Vagina (tissue), 2 donors: ENCODE measurements at places on chromosomes 16 and 17. TPM values are rescaled to one million over a fixed set of nuclear protein-coding genes. Genes with fewer than 3 reads are reported as not detected.
A peak's percentile ranks its signal among the peaks of the same experiment; 100 is the strongest.

DNA sequence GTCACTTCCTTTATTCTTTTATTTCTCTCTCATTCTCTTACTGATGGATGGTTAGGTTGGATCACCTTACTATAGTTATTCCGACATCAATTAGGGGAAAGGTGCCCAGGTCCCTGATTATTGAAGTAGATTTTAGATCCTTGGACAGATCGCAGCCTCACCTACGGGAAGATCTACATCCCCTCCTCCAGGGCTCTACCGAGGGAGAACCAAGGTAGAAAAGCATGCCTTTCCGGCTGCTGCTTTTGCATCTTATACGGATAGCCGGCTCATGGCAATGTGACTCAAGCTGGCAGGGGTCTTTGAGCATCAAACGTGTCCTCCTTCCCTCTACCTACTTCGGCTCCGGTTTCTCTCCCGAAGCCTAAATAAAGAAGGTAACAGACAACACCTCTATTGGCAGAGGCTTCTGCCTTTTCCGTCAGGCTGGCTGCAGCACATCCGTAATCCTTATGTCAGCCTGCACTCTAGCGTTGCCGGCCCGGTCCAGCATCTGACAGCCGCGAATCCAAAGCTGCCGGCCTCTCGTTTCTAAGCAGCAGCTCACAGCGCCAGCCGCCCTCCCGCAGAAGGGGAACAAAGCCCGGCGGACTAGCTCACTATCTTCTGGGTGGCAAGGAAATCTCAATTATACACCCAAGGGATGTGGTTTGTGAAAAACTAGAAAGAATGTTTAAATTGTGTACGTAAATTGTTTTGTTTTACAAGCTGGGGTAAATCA, 46.9 kb downstream of the IRX6 start:
- peaks cover 21% of the 10 kb centered on the region for H3K4me1 ChIP-seq
- no peak overlapping the region for H3K27ac ChIP-seq
- DNase-seq, result no peak
- no peaks in the 10 kb centered on the region for H3K27me3 ChIP-seq
- no peak overlapping the region for H3K4me3 ChIP-seq

DNA sequence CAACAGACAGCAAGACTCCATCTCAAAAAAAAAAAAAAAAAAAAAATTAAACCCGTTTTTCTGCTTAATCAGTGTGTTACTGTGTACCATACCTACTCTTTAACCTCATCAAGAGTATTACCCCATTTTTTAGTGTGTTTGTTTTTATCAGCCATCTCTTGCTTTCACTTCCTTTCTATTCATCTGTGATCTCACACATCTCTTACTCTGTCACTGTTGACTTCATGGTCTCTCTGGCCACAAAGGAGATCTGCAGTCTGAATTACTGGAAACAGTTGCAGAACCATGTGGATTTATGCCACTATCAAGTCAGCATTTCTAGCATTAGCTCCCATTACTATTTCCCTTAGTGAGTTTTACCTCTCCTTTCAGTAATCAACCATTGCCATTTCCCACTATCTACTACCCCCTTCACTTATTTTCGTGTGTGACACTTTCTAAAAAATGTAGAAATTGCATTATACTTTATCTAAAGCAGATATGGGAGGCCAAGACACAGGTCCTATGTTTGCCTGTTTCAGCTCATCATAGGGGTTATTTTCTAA, 20.1 kb downstream of the NDEL1 start:
- no peak for DNase-seq
- H3K27me3 ChIP-seq, result no peaks in the 10 kb centered on the region
- H3K36me3 ChIP-seq, result peaks cover 65% of the 10 kb centered on the region
- no peak overlapping the region for H3K27ac ChIP-seq

The RNF157 gene
- total RNA-seq, result 8.8 TPM

- H3K4me1 ChIP-seq, result peaks cover 35% of the 10 kb centered on the region
- no peaks in the 10 kb centered on the region for H3K36me3 ChIP-seq
- DNase-seq, result no peak
- no peak overlapping the region for H3K4me3 ChIP-seq
Measured at GRCh38 chr17:66673668-66674276, 161.1 kb upstream of the CACNG5 start.

DNA sequence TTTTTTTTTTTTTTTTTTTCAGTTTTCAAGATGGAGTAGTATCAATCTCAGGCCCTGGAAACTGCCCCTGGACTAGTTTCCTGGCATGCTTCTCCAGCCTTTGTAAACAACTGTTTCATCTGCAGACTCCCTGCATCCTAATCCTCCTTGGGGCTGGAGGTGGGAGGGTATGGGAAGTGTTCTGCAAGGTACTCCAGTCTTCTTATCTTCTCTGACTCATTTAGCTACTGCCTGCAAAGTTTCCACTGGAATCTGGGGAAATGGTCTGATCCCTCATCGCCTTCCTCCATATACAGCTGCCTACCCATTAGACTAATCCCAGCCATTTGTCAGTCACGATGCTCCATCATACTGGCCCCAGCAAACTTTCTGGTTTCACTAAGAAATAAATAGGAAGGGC, 21.5 kb downstream of the COPZ2 start:
- no peak for DNase-seq
- no peak overlapping the region for H3K27ac ChIP-seq
- peaks cover 12% of the 10 kb centered on the region for H3K4me1 ChIP-seq
- H3K27me3 ChIP-seq, result no peaks in the 10 kb centered on the region
- H3K36me3 ChIP-seq, result no peaks in the 10 kb centered on the region

DNA sequence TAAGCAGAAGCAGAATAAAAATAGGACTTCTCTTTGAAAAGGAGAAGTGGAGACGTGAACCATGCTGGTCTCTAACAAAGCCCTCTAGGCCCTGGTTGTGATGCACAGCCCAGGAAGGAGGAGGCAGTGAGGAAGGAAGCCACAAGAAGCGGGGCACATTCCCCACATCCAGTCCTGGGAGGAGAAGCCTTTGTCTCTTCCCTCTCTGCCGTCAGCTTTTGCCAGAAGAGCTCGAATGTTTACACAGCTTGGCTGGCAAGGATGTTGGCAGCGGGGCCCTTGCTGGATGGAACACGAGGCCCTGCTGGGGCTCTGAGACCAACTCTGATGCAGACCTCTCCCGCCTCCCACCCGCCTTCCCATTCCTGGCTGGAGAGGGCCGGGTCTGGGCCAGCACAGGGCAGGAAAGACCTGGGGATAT, 91.3 kb downstream of the MAF start:
- DNase-seq, result no peak
- no peak overlapping the region for H3K27ac ChIP-seq
- no peaks in the 10 kb centered on the region for H3K36me3 ChIP-seq
- no peak overlapping the region for H3K4me3 ChIP-seq
- no peaks in the 10 kb centered on the region for H3K27me3 ChIP-seq

DNA sequence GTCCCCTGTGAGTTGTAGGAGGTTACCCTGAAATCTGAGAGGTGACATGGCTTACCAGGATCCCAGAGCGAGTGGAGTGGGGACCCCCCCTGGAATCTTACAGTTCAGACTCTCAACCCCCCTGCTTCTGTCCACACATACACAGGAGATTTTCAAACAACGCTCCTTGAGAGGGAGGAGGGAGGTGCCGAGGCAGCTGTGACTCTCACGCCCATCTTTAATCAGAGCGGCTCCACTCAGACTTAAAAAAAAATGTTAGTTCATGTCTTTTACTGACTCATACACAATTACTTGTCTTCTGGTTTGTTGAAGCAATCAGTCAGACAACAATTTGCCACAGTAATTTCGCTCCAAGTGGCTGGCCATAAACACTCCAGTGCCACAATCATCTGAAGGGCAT, 15.4 kb upstream of the TMEM220 start:
- H3K27ac ChIP-seq, result peak overlapping the region; percentile 78
- DNase-seq, result peak; percentile 87
- H3K27me3 ChIP-seq, result no peaks in the 10 kb centered on the region
- H3K4me3 ChIP-seq, result no peak overlapping the region

GRCh38 chr16:569445-570254, at the start of gene PIGQ:
TSS of gene PIGQ (plus strand) at chr16:569968. CDS start at chr16:574075, 4,107 bp downstream.
- H3K27ac ChIP-seq, result peak within 1 kb of the TSS; percentile 80
- H3K4me3 ChIP-seq, result peak within 1 kb of the TSS; percentile 89
- peaks cover 8% of the 10 kb centered on the region for H3K36me3 ChIP-seq
- no peak for DNase-seq
- H3K27me3 ChIP-seq, result no peaks in the 10 kb centered on the region
- H3K4me1 ChIP-seq, result peaks cover 50% of the 10 kb centered on the region

- peaks cover 55% of the 10 kb centered on the region for H3K4me1 ChIP-seq
- H3K27ac ChIP-seq, result no peak overlapping the region
- no peak overlapping the region for H3K4me3 ChIP-seq
- no peak for DNase-seq
- no peaks in the 10 kb centered on the region for H3K27me3 ChIP-seq
- H3K36me3 ChIP-seq, result no peaks in the 10 kb centered on the region
Measured at GRCh38 chr17:1112875-1113274, 66.9 kb downstream of the ABR start.

GRCh38 chr17:80649672-80650330, 105.2 kb downstream of the RPTOR start:
- no peak for DNase-seq
- H3K27me3 ChIP-seq, result no peaks in the 10 kb centered on the region
- H3K36me3 ChIP-seq, result no peaks in the 10 kb centered on the region
- no peak overlapping the region for H3K4me3 ChIP-seq
- no peak overlapping the region for H3K27ac ChIP-seq

- H3K27me3 ChIP-seq, result no peaks in the 10 kb centered on the region
- H3K36me3 ChIP-seq, result no peaks in the 10 kb centered on the region
- peaks cover 96% of the 10 kb centered on the region for H3K4me1 ChIP-seq
Measured at GRCh38 chr17:19270704-19271611, 33.8 kb downstream of the EPN2 start.

The FNDC8 gene
- total RNA-seq, result not detected

- H3K36me3 ChIP-seq, result no peaks in the 10 kb centered on the region
- no peak overlapping the region for H3K4me3 ChIP-seq
- peaks cover 9% of the 10 kb centered on the region for H3K4me1 ChIP-seq
- H3K27me3 ChIP-seq, result no peaks in the 10 kb centered on the region
- DNase-seq, result no peak
- H3K27ac ChIP-seq, result no peak overlapping the region
Measured at GRCh38 chr16:7303052-7303610, 29.5 kb upstream of the RBFOX1 start.

- H3K27ac ChIP-seq, result no peak overlapping the region
- no peak for DNase-seq
- H3K36me3 ChIP-seq, result peaks cover 90% of the 10 kb centered on the region
- H3K27me3 ChIP-seq, result no peaks in the 10 kb centered on the region
- no peak overlapping the region for H3K4me3 ChIP-seq
Measured at GRCh38 chr17:77210331-77210730, 69.6 kb downstream of the SEC14L1 start.

The SALL1 gene
- total RNA-seq, result 6.9 TPM
